ENCODE measurements at places on chromosomes 16 and 17. TPM values are rescaled to one million over a fixed set of nuclear protein-coding genes. Genes with fewer than 3 reads are reported as not detected.

TVP23A gene
- total RNA-seq, result 3.1 TPM

CD79B gene
- total RNA-seq, result 1.5 TPM

SLC52A1 gene
- 0.61 TPM for total RNA-seq

BRCA1 gene
- 39.2 TPM for total RNA-seq

TSNAXIP1 gene
- total RNA-seq, result 0.37 TPM

KRT16 gene
- total RNA-seq, result not detected
